Stimulated activated CD8-positive, alpha-beta memory T cell treated with anti-CD3 and anti-CD28 coated beads, Interleukin-4, amount 100 ng/mL, for 1 hour (primary cell): ENCODE measurements at places on chromosomes 4 and X.

GRCh38 chrX:40300286-40300890 lies 202.6 kb upstream of the BCOR start:
- no peak for DNase-seq

GRCh38 chrX:69299951-69300714 lies 134.9 kb upstream of the PJA1 start:
- DNase-seq = no peak

GRCh38 chr4:118816538-118817177 lies 19.3 kb downstream of the SEC24D start:
- no peak for DNase-seq

DNA sequence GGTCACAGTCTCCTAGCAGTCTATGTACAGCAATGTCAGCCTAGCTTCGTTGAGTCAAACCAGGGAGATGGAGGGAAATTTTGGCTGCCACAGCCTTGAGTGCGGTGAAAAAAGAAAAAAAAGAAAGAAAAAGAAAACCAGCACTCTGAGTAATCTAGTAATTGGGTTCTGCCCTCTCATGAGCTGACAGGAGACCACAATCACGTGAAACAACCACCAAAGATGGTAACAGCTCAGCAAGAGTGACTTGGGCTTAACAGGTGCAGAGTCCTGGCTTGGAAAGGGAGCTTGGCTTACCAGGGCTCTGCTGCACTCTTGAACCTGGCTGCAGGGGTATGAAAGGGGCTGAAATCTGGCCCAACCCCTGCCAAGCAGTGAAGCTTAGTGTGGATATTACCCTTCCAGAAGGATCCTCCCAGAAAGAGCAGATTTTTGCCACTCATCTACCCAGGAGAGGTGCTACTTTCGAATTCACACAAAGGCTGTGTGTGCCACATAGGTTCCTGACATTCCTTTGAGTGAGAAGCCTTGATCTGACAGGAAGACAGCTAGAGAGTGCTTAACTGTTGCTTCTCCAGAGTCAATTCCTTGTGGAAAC lies 350.3 kb downstream of the PTTG2 start:
- DNase-seq = peak; percentile 40

- no peak for DNase-seq
These were observed 859.5 kb downstream of the STIM2 start for GRCh38 chr4:27720010-27720766.

GRCh38 chrX:139642241-139642927 lies 65.6 kb downstream of the MCF2 start:
- DNase-seq = no peak

DNA sequence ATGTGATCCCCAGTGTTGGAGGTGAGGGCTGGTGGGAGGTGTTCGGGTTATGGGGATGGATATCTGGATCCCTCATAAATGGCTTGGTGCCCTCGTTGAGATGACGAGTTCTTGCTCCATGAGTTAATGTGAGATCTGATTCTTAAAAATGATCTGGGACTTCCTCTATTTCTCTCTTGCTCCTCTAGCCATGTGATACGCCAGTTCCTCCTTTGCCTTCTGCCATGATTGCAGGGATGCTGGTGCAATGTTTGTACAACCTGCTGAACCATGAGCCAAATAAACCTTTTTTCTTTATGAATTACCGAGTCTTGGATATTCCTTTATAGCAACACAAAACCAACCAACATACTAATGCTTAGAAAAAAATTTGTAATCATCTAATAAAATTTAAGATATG lies 56.6 kb downstream of the STAP1 start:
- no peak for DNase-seq

GRCh38 chr4:9971711-9972110 lies 49.6 kb downstream of the SLC2A9 start:
- no peak for DNase-seq

GRCh38 chrX:123331349-123331748 lies 147.3 kb downstream of the GRIA3 start:
- DNase-seq = no peak

GRCh38 chr4:93855926-93856325 lies 27.4 kb downstream of the ATOH1 start:
- DNase-seq = no peak

DNA sequence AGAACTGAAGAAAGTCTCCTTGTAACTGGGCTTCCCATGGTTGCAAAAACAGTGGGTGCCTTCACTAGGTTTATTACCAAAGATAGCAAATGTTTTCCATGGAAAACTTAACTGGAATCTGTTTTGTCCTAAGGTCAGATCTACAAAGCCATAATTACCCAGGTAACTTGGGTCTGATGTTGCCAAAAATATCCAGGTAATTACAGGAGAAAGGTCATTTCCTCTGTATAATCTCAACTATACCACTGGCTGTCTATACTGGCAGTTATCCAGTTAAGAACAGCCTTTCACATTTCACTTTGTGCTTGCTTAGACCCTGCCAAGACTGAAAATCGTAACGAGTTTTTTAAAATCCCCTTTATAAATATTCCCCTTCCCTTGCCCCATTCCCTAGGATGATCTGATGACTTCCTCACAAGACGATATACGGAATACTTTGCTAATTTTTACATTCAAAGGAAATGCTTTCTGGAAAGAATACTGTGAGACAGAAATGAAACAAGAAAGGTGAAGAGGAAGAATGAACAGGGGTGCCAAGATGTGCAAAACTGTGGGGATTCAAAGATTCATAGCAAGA lies 105.5 kb downstream of the MAML3 start:
- no peak for DNase-seq

DNA sequence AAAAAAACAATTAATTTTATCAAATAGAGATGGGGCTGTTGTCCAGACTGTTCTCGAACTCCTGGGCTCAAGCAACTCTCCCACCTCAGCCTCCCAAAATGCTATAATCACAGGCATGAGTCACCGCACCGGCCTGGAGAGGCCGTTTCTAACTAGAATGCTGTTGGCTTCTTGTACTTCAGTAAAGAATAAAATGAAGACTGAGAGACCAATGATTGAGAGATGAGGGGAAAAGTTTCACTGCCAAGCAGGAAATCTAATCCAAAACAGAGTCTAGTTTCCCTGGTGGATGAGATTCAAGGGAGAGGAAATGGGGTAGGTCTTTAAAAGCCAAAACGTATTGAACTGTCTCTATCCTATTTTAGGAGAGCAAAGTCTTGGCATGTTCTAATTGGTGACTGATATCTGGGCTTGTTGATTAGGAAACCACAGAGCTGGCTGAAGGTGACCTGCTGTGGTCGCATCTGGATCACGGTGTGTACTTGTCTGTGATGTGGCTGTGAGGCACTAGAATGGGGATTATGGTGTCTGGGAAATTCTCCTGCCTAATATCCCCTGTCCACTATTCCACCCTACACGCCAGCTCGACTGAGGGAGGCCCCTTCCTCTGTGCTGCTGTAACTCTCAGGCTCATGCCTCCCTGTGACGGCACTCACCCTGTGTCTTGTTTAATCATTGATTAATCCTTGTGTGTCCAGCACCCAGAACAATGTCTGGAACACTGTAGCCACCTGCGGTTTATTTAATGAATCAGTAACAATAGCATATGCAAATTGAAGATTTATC lies 15.0 kb upstream of the TRIM2 start:
- no peak for DNase-seq

- DNase-seq = no peak
These were observed 26.0 kb upstream of the AWAT1 start for GRCh38 chrX:70208479-70208878.

GRCh38 chr4:113553082-113553481 lies 208.5 kb downstream of the CAMK2D start:
- DNase-seq = no peak

DNA sequence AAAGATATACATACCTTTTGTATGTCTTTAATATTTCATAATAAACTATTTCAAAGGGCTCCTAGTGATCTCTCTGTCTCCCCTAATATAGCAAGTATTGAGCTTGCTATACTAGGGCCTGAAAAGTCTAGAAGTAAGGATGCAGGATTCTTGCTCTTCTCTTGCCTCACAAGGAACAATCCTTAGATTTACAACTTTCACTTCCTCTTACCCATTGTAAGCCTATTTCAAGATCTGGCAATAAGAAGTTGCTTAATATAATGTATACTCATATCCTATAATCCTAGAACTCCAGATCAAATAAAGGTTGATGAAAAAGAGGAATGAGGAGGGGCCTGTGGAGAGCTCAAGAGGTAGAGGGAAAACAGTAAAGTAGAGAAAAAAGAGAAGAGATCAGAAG lies 40.8 kb upstream of the CHRDL1 start:
- DNase-seq = no peak

DNA sequence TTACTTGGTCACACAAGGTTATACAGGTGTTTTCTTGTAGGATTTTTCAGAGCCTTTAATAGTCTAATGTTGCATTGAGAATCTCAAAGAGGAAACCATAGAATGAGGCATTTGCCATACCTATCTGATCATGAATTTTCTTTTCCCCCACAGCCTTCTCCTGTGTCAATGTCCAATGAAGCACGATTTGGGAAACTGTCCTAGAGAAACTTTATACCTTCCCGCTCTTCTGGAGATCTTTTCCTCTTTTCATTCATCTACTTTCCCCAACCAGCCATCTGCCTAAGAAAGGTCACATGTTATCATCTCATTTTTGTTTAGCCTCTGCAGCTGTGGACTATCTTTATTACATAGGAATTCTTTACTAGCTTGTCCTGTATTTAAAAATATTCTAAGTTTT lies 19.9 kb downstream of the VSIG4 start:
- DNase-seq = no peak

GRCh38 chrX:13748486-13748885 lies 13.9 kb downstream of the OFD1 start:
- DNase-seq = no peak

- no peak for DNase-seq
These were observed 19.6 kb downstream of the ZNF330 start for GRCh38 chr4:141240259-141240658.

DNA sequence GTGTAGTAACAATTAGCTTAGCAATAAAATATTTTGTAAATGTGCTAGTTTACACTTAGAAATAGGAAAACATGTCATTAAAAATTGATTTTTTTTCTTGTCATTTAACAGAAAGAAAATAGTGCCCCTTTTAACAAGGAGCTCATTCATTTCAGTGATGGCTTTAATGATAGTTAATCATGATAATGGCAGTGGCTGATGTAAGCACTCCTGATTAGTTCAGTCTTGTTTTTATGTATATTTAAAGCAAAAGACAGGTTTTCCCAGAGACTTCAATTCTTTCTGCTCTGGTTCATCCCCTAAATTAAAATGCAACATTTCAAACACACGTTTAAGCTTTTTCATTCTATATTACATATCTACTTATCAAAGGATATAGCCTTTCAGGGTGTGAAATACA lies 1039.5 kb upstream of the PCDH7 start:
- no peak for DNase-seq

- DNase-seq = no peak
These were observed 77.6 kb downstream of the HDAC8 start for GRCh38 chrX:72495046-72495445.

DNA sequence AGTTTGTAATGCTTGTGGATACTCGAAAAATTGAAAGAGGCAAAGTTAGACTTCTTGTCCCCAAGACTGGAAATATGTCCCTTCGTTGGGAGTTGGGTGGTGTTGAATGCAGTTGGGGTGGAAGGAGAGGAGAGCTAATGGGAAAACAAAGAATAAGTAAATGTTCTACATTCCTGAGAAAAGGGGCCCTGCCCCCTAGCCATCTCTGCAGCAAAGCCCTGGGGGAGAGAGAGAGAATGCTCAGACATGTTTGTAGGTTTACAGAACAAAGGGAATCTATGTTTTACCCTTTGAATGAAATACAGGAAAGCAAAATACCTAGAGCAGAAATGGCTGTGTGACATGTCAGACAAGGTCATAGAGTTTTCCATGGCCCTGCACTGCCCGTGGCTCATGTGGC lies 88.1 kb downstream of the RASL11B start:
- no peak for DNase-seq

- no peak for DNase-seq
These were observed 50.3 kb downstream of the MAML3 start for GRCh38 chr4:140103676-140104075.

DNA sequence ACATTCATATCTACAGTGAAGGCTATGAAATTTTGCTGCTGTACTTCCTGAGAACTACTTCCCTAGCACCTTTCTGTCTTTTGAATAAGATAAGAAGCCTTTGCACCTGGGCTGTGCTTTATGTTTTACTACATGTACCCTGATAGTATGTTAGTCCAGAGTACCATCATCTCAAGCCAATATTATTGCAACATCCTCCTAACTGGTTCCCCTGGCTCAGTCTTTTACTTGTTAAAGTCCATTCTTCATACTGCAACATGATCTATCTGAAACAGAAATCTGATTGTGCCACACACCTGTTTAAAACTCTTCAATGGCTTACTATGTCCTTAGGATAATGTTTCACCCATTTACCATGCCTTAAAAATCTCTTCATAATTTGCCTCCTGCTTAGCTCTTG lies 102.3 kb downstream of the AGTR2 start:
- no peak for DNase-seq

DNA sequence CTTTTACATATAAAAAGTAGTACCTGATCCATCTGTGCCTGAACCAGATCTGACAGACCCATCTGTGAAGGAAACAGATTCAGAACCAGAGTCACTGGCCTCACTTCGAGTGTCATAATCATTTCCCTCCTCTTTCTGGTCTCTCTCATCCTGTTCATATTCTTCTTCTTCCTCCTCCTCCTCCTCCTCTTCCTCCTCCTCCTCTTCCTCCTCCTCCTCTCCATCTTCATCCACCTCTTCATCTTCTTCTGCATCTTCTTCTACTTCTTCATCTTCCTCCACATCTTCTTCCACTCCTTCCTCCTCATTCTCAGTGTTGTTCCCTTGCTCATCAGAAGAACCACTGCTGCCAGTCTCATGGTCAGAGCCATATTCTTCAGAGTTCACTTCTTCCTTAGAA lies 12.9 kb downstream of the YTHDC1 start:
- no peak for DNase-seq

- no peak for DNase-seq
These were observed 55.0 kb downstream of the ATP11C start for GRCh38 chrX:139877710-139878414.

DNA sequence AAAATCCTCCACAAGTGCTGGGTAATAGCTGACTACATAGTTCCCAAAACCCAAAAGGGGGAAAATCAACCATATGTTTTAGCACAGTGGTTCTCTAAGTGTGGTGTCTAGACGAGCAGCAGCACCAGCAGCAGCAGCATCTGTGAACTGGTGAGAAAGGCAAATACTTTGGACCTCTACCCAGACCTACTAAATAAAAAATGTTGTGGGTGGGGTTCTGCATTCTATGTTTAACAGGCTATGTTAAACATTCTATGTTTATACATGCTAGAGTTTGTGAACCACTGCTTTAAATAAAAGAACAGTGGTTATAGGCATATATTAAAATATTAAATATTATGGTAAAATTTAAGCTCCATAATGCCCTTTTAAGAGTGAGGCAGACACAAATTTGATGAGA lies 1004.9 kb upstream of the GRID2 start:
- DNase-seq = no peak

- no peak for DNase-seq
These were observed 614.6 kb upstream of the CPEB2 start for GRCh38 chr4:14387647-14388046.
